ENCODE measurements at places on chromosomes 7 and 10. TPM values are rescaled to one million over a fixed set of nuclear protein-coding genes. Genes with fewer than 3 reads are reported as not detected.

XRCC2 gene
- 1.6 TPM for total RNA-seq

SEPTIN14 gene
- total RNA-seq = not detected

OR2A1 gene
- under 0.01 TPM for total RNA-seq

GBX1 gene
- not detected for total RNA-seq

PNLIPRP3 gene
- not detected for total RNA-seq

DUSP5 gene
- 29.3 TPM for total RNA-seq

AGMO gene
- 0.93 TPM for total RNA-seq

PTER gene
- total RNA-seq = 11.5 TPM

AOAH gene
- not detected for total RNA-seq

TMEM270 gene
- not detected for total RNA-seq

LIPN gene
- total RNA-seq = not detected

NUDT13 gene
- 1.3 TPM for total RNA-seq

TEX36 gene
- total RNA-seq = not detected

CPVL gene
- total RNA-seq = 0.13 TPM

CALML5 gene
- not detected for total RNA-seq

SPDYE11 gene
- not detected for total RNA-seq

MAT1A gene
- total RNA-seq = not detected

RARRES2 gene
- total RNA-seq = not detected

LIPF gene
- not detected for total RNA-seq

VWDE gene
- total RNA-seq = not detected

JAKMIP3 gene
- total RNA-seq = 0.13 TPM

THSD7A gene
- total RNA-seq = 1.1 TPM

SKIDA1 gene
- total RNA-seq = 0.66 TPM

GATA3 gene
- 0.06 TPM for total RNA-seq

AGR2 gene
- total RNA-seq = not detected

C10orf88 gene
- 10.6 TPM for total RNA-seq

PLAU gene
- total RNA-seq = 37.4 TPM

AQP1 gene
- total RNA-seq = 127 TPM

ZNF398 gene
- total RNA-seq = 6.7 TPM

C7orf57 gene
- not detected for total RNA-seq

MMP21 gene
- not detected for total RNA-seq

TUBAL3 gene
- not detected for total RNA-seq

MRLN gene
- not detected for total RNA-seq

ALOX5 gene
- not detected for total RNA-seq

RGR gene
- not detected for total RNA-seq

LRRC17 gene
- total RNA-seq = 207 TPM

CYTH3 gene
- 28.8 TPM for total RNA-seq

All from aortic smooth muscle cell (primary cell).